NCI-H2029 treated with DMSO at 0.1 percent for 48 hours (cell line): ENCODE measurements at places on chromosomes 5 and 9.

- DNase-seq, result no peak
These were observed 369.0 kb upstream of the IRX4 start for GRCh38 chr5:2251751-2252150.

GRCh38 chr9:78939311-78940065 is 632.3 kb upstream of the TLE4 start:
- no peak for DNase-seq

GRCh38 chr5:43215073-43215631 is 23.1 kb downstream of the NIM1K start:
- DNase-seq, result peak; percentile 51

DNA sequence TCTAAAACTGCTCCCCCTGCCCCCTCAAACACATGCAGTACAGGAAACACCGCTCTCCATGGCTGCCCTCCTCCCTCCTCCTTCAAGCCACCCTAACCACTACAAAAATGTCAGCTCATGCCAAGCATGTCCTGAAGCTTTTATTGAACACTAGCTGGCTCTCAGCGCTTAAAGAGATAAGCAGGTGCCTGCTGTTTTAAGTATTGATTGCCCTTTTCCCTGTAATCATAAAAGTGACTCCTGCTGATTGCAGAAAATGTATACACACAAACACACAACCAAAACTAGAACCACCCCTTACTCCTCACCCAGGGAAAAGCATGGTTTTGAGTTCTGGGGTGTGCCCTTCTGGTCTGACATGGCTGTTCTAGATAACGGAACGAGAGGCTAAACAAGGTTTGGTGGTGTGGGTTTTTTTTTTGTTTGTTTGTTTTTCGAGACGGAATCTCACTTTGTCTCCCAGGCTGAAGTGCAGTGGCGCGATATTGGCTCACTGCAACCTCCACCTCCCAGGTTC is 3.7 kb upstream of the UCK1 start:
- no peak for DNase-seq

- DNase-seq, result no peak
These were observed 18.9 kb downstream of the RPS23 start for GRCh38 chr5:82259172-82259800.
